Kidney (tissue), 22 donors: ENCODE measurements at places on chromosomes 4 and X. TPM values are rescaled to one million over a fixed set of nuclear protein-coding genes. Genes with fewer than 3 reads are reported as not detected.

ADH1C gene
- total RNA-seq, result 9.3 TPM

ATP1B4 gene
- total RNA-seq, result not detected

WAS gene
- 14.2 TPM for total RNA-seq

GPR78 gene
- not detected for total RNA-seq

SMIM31 gene
- total RNA-seq, result not detected

TMEM144 gene
- 9.8 TPM for total RNA-seq

ZNF711 gene
- total RNA-seq, result 4.7 TPM

SOWAHD gene
- total RNA-seq, result 1.3 TPM

DNA sequence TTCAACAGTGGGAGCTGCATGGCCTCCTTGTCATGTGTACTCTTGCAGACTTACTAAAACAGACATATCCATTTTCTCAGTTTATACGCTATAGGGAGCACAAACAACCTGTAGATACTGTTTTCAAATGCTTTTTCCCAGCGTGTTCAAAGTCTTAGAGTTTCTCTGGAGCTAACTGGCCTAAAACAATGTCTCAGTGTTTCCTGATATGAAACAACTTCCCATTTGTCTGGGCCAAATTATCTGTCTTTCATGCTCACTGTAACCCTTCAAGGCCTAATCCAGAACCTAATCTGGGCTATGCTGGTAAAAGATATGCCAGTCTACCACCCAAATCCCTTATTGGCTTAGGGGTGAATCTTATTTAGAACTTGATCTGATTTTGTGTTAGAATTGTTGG, 38.8 kb downstream of the RAB40A start:
- H3K27ac ChIP-seq, result no peak overlapping the region
- H3K36me3 ChIP-seq, result no peaks in the 10 kb centered on the region
- peaks cover 2% of the 10 kb centered on the region for H3K27me3 ChIP-seq
- H3K4me1 ChIP-seq, result no peaks in the 10 kb centered on the region
- no peak for DNase-seq
- no peak overlapping the region for H3K4me3 ChIP-seq

DNA sequence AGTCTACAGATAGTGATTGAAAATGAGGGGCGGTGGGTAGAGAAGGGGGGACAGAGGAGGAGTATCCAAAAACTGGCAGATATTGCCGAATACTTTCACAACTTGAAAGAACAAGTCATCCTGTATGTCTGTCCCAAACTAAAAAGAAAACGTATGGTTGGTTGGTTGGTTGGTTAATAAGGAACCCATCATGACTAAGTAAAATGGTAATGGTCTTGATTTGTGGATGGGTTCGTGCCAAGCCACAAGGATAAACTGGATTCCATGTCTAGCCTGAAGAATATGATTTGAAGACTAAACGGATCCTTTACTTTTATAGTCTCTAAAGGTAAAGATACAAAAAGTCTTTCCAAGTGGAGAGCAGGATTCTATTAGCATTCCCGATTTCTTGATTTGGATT, 208.4 kb downstream of the DCLK2 start:
- no peaks in the 10 kb centered on the region for H3K36me3 ChIP-seq
- H3K27ac ChIP-seq, result no peak overlapping the region
- H3K27me3 ChIP-seq, result no peaks in the 10 kb centered on the region
- H3K4me3 ChIP-seq, result no peak overlapping the region

DNA sequence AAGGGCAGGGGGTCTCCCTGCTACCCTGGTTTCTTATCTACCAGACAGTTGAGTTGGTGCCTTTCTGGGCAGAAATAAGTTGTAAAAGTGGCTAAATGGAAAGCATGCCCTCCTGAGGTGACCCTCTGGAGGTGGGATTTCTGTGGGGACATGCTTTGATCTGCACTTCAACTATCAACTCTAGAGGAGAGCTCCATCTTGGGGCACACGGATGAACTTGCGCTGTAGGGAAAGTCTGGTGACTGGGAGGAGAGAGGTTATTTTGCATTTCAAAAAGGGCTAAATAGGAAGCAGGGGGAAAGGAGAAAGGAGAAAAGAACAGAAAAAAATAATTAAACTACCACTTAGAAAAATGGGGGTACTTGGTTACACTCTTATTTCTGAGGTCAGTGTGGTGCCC, 12.7 kb upstream of the RHOXF2B start:
- H3K4me1 ChIP-seq, result no peaks in the 10 kb centered on the region
- no peak overlapping the region for H3K27ac ChIP-seq
- H3K36me3 ChIP-seq, result no peaks in the 10 kb centered on the region

GRCh38 chr4:95155759-95156451, 392.9 kb downstream of the UNC5C start:
- DNase-seq, result no peak
- H3K4me3 ChIP-seq, result no peak overlapping the region
- no peak overlapping the region for H3K27ac ChIP-seq
- H3K4me1 ChIP-seq, result no peaks in the 10 kb centered on the region

- H3K36me3 ChIP-seq, result peaks cover 2% of the 10 kb centered on the region
- no peak for DNase-seq
- H3K27ac ChIP-seq, result no peak overlapping the region
- no peaks in the 10 kb centered on the region for H3K4me1 ChIP-seq
- no peaks in the 10 kb centered on the region for H3K27me3 ChIP-seq
Measured at GRCh38 chr4:127975121-127975770, 10.0 kb downstream of the ABHD18 start.

GRCh38 chr4:105092768-105093167, 53.9 kb upstream of the TET2 start:
- no peak overlapping the region for H3K4me3 ChIP-seq
- no peaks in the 10 kb centered on the region for H3K4me1 ChIP-seq
- no peak overlapping the region for H3K27ac ChIP-seq
- no peaks in the 10 kb centered on the region for H3K36me3 ChIP-seq
- H3K27me3 ChIP-seq, result no peaks in the 10 kb centered on the region
- DNase-seq, result no peak

GRCh38 chr4:87003266-87003665, 68.5 kb downstream of the AFF1 start:
- no peak overlapping the region for H3K27ac ChIP-seq
- no peaks in the 10 kb centered on the region for H3K27me3 ChIP-seq
- no peak overlapping the region for H3K4me3 ChIP-seq
- H3K4me1 ChIP-seq, result peaks cover 5% of the 10 kb centered on the region
- no peaks in the 10 kb centered on the region for H3K36me3 ChIP-seq
- no peak for DNase-seq

DNA sequence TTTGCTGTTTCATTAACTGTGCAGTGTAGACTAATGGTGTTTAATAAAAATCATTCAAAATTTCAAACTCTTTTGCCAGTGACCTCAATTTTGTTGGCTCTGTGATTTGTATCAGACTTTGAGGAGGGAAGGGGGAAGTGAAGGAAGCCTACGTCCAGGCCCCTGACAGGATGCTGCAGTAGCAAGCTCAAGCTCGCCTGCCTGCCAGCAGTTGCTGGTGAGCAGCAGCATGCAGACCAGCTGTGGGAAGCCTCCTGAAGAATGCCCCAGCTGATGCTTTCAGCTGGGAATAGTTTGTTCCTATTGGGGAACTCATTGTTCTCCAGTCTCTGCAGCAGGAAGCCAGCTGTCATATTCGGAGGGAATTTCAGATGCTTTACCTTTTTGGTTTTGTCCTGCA, 495.2 kb downstream of the AFF2 start:
- H3K27ac ChIP-seq, result no peak overlapping the region
- H3K4me3 ChIP-seq, result no peak overlapping the region
- no peaks in the 10 kb centered on the region for H3K27me3 ChIP-seq
- no peak for DNase-seq
